ENCODE measurements at places on chromosomes 16 and 17.

GRCh38 chr17:57154921-57155320 is 69.9 kb downstream of the AKAP1 start:
- no peak for DNase-seq

- DNase-seq, result no peak
Observed at GRCh38 chr16:88315543-88316105, 67.1 kb upstream of the ZNF469 start.

DNA sequence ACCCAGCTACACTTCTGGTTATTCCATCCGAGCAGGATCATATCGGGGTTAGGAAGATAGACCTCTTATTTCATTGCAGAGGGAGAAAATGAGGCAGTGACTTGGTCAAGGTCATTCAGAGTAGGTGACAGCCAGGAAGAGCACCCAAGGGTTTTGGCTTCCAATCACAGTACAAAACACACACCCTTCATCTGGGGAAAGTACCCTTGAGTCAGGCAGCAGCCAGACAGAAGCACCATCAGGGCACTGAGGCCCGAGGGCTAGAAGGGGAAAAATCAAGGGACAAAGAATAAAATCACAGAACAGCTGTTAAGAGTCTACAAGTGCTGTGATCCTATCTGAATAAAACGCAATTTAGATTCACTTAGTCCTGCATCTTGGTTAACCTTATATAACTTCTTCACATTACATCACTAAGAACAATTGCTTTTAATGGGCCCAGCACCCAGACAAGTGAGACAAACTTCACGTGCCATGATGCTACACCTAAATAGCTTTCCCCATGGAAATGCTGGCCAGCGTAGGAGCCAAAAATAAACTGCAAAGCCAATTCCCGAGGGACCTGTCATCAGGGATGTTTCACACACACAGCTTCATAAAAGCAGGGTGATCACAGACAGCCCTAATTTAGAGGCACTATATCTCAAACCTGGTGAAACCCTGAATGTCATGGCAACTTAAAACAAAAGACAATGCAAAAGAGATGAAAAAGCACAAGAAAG is 4.9 kb downstream of the UBE2O start:
- no peak for DNase-seq

DNA sequence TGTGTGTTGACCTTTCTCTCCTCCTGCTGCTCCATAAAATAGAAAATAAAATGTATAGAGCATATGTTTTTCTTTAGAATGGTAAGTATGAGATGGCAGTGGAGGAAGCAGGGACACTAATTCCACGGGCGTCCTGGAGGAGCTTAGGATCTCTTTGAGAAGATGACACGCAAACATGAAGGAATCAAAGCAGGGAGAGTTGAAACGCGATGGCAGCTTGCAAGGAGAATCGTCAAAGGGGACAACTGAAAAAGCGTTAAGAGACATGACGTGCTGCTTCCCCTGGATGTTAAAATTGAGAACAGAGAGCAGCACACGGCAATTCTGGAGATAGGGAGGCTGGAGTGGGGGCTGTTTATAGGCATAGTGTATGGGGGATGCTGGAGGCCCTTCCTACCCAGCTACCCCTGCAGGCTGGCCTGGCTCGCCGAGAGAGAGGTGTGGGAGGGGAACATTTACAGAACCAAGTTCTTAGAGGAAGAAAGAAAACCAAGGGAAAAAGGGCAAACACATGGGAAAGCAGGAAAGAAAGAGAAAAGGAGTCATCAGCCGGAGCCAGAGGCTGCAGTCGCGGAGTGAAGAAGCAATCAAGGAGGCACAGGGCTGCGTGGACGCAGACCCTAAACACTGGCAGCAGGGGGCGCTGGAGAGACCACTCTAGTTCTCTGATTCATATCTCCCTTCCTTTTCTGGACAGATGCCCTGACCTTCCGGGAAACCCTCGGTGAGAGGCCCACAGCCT is 55.8 kb downstream of the MYH13 start:
- DNase-seq, result no peak

DNA sequence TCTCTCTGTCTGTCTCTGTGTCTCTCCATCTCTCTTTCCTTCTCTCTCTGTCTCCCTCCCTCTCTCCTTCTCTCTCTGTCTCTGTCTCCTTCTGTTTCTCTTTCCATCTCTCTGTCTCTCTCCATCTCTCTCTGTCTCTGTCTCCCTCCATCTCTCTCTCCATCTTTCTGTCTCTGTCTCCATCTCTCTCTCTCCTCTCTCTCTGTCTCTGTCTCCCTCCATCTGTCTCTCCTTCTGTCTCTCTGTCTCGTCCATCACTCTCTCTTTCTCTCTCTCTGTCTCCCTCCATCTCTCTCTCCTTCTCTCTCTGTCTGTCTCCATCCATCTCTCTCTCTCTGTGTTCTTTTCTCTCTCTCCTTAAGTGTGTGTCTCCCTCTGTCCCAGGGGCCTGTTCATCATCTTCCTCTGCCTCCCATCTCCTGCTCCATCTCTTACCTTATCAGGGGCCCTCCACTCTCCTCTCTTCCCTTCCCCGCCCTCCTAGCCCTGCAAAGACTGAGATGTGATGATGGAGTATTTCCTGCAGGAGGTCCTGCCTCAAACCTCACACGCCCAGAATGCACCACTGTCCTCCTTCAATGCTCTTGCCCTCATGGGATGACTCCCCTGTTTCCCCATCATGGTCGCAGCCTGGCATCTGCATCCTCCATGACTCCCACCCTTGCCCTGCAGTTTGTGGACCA is 193.3 kb downstream of the GSG1L start:
- no peak for DNase-seq

GRCh38 chr17:77098884-77099545 is 41.8 kb upstream of the SEC14L1 start:
- DNase-seq, result no peak

DNA sequence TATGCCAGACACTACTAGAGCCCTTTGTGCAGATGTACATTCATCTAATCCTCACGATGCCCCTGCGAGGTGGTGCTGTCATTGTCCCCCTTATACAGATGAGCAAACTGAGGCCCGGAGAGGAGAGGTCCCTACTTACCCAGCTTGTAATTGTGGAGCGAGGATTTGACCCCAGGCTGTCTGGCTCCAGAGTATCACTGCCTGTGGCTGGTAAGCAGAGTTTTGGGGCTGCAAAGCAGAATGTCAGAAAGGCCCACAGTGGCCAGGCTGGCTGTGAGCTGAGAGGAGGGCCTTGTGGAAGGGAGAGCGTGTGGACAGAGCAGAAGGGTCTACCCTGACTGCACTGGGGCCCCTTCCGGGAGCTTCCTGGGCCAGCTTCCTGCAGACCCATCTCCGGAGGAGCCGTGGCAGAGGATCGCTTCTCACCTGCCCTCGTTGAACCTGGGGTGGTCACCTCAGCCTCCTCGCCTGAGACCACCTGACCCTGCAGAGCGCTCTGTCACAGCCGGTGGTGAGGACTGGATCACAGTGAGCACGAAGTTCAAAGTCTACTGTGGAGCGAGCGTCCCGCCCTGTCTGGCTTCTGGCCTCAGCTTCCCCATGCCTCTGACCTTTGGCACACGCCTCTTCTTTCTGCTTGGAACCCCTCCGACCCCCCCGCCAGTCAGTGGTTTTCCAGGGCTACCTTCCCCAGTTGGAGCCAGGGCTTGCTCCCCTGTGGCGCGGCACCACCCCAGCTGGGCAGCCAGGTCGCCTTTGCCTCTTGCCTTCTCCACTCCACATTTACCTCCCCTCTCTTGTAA is 12.1 kb downstream of the CMIP start:
- no peak for DNase-seq

DNA sequence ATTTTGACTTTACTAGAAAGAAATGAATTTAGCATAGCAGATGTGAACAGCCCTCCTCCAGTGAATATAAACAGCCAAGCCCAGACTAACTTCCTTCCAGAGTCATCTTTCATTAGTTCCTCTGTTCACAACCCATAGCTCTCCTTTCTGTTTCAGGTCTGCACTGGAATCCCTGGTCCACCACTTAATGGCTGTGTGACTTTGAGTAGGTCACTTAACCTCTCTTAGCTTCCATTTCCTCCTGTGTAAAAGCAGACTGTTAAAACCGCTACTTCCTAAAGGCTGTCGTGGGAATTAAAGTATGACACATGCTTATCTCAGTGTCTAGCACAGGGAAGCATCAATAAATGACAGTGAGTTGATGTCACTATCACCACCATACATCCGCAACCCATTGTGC is 7.5 kb downstream of the SLC6A4 start:
- no peak for DNase-seq

GRCh38 chr17:45146890-45147580 is 1.2 kb upstream of the HEXIM1 start:
- no peak for DNase-seq

DNA sequence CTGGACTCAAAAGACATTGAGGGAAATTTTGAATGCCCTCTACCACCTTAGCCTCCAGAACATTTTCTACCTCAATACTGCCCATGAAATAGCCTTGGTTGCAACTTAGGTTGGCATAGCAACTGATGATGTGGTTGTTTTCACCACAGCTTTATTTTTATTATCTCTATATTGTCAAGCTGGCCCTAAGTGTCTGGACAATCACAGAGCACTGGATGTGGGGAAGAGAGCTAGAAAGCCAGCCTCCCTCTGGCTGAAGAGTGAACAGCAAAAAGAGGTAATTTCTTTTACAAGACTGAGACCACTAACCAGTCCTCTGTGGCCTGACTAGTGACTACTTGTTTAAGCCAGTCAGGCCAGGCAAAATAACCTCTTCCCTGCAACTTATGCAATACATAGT is 159.6 kb downstream of the HS3ST2 start:
- no peak for DNase-seq
